ENCODE measurements at places on chromosomes 7 and 10.

- no peak for DNase-seq
Measured at GRCh38 chr7:80821771-80822319, 97.0 kb downstream of the SEMA3C start.

GRCh38 chr7:101677391-101677790 lies 48.3 kb upstream of the MYL10 start:
- DNase-seq: no peak

GRCh38 chr7:70775570-70776156 lies 356.3 kb upstream of the GALNT17 start:
- no peak for DNase-seq

DNA sequence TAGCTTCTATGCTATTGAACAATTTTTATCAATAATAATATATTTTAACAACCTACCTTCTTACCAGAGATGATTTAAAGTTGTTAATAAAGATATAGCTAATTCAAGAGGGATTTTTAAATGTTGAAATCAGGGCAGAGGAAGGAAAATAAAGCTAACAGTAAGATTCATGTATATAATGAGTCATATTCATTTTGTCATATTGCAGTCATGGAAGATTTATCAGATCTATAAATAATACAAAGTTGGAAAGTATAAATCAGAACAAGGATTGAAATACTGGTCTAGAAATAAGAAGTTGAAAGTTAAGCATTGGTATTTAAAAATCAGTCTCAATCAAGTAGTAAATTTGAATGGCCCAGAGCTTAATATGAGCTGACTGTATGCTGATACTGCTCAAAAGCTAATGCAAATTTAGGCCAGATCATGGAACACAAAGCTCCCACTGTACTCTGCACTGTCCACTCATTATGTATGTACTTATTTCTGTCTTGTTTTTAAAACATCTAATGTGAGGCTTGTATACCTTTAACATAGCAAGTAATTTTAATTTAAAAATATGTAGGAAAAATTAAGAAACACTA lies 196.9 kb downstream of the ZEB1 start:
- no peak for DNase-seq

- peak; percentile 21 for DNase-seq
Measured at GRCh38 chr7:128031901-128032604, 816 bp upstream of the LRRC4 start.

GRCh38 chr7:128409596-128410450 lies at the start of gene IMPDH1:
TSS of gene IMPDH1 (minus strand) at chr7:128409982. CDS start at chr7:128409901, 81 bp downstream.
- DNase-seq: peak; percentile 76

GRCh38 chr7:132049462-132050304 lies 493.3 kb upstream of the PODXL start:
- no peak for DNase-seq

DNA sequence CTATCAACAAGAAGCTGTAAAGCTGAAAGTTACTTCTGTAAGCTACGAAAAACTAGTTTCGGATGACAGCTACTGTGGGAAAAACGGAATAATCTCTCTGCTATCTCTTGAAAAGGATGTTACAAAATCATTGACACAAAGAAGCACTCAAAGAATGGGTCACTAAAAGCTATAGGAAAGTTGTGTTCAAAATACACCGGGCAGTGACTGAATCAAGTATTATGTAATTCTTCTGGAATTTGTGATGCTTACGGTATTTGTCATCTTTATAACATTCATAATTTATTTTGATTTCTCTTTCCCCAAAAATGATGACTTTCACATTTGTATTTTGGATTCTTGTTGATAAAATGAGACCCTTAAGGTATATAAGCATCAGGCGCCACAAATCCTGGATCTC lies 112.1 kb upstream of the KLF6 start:
- DNase-seq: no peak

- no peak for DNase-seq
Measured at GRCh38 chr7:128361411-128362379, at the start of gene PRRT4. TSS of gene PRRT4 (minus strand) at chr7:128361690.

DNA sequence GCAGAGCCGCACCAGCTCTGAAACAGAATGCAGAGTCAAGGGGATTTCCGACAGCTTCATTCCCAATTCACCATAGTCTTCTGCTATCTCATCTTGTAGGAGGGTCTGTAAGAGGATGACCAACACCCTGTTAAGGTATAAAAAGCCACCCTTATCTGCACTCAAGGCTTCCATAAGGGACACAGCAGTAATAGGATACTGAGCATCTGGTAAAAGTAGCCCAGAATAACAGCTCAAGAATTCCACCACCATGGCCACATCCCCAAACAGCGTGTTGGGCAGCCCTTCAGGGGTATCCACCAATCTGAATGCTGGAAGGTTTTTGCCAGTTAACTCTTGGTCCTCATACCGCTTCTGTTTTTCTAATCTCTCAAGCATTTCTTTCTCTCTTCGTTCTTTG lies 43.8 kb downstream of the FZD9 start:
- no peak for DNase-seq

DNA sequence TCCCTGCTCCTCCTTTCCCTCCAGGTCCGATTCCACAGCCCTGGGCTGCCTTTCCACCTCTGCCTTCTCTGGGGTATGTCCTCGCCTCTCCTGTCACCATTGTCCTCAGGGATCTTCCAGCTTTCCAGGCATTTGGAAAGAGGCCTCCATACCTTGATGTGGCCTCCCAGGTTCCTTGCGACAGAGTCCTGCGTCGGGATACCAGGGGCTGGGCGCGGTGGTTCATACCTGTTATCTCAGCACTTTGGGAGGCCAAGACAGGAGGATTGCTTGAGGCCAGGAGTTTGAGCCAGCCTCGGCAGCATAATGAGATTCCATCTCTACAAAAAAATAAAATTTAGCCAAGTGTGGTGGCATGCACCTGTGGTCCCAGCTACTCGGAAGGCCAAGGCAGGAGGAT lies 171.1 kb downstream of the CUX1 start:
- no peak for DNase-seq

- no peak for DNase-seq
Measured at GRCh38 chr10:111128331-111129180, 51.7 kb downstream of the ADRA2A start.

- no peak for DNase-seq
Measured at GRCh38 chr7:117132321-117133120, 179.2 kb downstream of the ST7 start.

DNA sequence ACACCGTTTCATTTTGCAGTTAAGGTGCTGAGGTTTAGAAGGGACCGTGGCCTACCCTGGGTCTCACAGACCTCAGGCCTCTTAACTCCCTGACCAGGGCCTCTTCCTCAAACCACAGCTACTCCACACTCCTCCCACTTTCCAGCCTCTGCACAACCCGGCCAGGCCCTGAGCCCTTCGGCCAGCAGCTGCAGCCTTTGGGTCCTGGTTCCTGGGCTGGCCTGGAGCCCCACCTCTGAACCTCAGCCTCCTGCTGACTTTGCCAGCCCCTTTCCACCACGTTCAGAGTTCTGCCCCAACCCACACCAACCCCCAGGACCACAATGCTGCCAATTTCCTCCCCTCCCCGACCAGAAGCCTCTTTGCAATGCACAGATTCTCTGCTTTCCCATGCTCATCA lies 84.1 kb downstream of the VOPP1 start:
- DNase-seq: no peak

GRCh38 chr7:121803039-121803438 lies 69.9 kb upstream of the PTPRZ1 start:
- no peak for DNase-seq

- DNase-seq: no peak
Measured at GRCh38 chr10:88222881-88223280, 359.5 kb downstream of the PTEN start.

DNA sequence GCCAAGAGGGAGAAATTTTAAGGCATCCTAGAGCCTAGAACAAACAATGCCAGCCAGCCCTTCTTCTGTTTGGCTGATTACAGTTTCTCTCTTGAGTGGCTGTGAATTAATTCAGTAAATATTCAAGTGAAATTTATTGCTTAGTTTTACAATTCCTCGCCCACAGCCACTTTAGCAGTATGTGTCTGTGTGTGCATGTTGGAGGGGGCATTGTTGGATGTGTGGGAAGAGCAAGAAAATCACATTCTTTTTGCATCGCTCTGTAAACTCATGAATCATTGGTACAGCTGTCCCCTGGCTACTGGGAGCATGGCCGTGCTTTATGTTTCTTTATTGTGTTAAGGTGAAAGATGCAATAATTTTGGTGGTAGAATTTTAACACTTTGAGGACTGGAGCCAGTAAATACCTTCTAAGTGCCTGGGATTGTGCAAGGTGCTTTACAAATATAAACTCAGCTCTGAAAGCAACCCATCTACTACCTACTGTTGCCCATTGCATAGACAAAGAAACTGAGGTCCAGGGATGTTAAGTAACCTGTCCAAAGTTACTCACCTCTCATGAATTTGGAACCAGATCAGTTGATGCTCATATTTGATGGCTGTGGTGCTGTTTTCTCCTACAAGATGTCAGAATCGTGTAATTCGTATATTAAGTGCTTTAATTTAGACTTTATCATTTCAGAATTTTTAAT lies 89.9 kb upstream of the BTBD16 start:
- no peak for DNase-seq

GRCh38 chr10:104317726-104318299 lies 20.5 kb downstream of the ITPRIP start:
- DNase-seq: no peak

- no peak for DNase-seq
Measured at GRCh38 chr7:93622036-93623033, 47.8 kb upstream of the CALCR start.

- no peak for DNase-seq
Measured at GRCh38 chr10:95253686-95254085, 37.1 kb downstream of the PDLIM1 start.

DNA sequence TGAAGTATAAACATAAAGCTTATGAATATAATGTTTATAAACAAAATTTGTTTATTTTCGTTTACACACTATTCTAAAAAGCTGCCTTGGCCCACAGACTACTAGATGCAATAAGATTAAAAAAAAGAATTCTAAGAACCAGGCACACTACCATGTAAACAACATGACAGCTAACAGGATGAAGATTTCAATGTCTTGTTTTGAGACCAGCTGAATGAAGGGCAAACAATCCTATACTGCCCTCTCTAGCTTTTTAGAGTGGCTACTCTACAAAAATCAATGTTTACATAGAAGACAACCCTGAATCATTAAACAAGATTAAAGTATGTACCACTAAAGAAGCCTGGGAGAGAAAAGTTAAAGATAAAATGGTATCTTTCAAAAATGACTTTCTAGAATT lies 38.6 kb downstream of the SLC25A40 start:
- DNase-seq: no peak

- DNase-seq: no peak
Measured at GRCh38 chr7:92425311-92425947, 21.9 kb upstream of the GATAD1 start.

- no peak for DNase-seq
Measured at GRCh38 chr7:73890555-73891147, 29.7 kb downstream of the TMEM270 start.

GRCh38 chr7:100946766-100947365 lies 2.5 kb upstream of the MUC3A start:
- DNase-seq: no peak

DNA sequence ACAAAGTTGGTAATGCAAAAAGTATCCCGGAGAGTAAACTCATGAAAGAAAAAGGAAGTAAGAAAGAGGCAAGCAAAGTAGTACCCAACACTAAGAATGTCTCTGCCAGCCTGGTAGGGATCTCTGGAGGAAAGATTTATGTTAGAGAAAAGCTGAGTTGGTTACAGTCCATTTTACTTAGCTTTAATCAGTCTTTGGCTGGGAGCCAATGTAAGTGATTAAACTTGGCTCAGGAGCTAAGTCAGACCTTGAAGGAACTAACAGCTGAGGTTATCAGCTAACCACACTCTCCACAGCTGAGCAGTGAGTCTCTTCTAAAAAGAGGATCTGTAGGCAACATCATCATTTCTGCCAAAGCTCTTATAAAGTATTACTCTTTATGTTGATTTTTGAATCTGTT lies 148.0 kb downstream of the ANKRD7 start:
- DNase-seq: no peak

DNA sequence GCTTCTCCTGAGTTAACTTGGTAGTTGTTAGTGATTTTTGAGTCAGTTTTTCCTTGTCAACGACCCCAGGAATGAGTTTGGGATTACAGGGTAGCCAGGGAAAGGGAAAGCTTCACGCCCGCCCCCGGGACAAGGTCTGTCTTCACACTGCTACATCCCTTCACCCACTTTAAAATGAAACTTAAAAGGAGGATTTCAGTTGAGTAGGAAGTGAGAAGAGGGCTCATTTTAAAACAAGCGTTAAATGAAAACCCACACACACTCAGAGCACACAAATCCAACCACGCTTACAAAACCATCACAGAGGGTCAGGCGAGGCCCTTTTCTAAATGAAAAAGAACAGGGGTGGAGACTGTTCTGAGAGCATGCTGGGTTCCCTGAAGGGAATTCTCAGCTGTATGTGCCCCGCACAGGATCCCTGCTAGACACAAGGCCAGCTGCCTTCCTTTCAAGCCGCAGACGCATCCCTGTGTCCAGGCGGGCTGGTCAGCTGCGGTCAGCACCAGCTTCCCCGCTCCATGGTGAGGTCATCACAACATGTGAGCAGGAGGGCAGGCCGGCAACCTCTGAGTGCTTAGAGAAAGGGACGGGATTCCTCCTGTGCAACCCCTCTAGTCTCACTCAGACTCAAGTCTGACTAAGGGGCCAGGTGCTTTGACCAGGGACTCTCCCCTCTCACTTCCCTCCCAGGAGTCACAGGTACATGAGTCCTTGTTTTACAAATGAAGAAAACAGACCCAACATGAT lies 111.8 kb downstream of the EGFR start:
- DNase-seq: no peak

- DNase-seq: no peak
Measured at GRCh38 chr7:99734987-99735386, at the start of gene CYP3A7. TSS of gene CYP3A7 (minus strand) at chr7:99735196. CDS start at chr7:99735093, 103 bp downstream.

DNA sequence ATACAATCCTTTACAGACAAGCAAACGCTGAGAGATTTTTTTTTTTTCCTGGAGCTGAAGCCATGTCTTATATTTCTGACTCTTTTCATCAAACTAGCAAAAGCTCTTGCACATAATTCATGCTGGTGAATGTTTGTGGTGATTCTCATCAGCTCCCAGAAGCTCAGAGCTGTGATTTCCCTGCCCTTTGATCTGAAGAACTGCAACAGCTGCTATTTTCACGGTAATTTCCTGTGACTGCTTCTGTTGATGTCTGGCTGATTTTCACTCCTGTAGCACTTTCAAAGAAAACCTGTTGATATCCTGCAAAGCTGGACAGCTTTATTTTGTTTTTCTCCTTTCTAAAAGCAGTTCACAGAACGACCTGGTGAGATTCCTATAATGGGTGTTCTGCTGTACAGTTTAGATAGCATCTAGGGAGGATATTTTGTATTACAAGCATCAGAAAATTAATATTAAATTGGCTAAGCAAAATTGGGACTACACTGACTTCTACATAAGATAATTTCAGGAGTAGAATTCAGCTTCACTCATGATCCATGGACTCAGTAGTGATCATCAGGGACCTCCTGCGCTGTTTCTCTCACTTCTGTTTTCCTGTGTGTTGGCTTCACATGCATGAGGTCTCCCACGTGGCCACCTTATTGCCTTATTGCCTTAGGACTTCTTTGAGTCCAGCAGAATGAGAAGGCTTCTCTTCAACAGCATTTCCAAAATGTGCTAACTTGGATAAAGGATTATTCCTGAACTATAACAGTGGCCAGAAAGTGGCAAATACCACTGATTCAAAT lies 1111.6 kb upstream of the SORCS1 start:
- DNase-seq: no peak

GRCh38 chr10:74437822-74438221 lies 286.8 kb downstream of the ADK start:
- DNase-seq: no peak

Measured in activated CD4-positive, alpha-beta T cell treated with anti-CD3 and anti-CD28 coated beads, Interleukin-2, amount 50 U/mL, for 24 hours (primary cell).